ENCODE measurements at places on chromosomes 2 and 18.

GRCh38 chr18:7954238-7954637 lies 387.1 kb downstream of the PTPRM start:
- no peak for DNase-seq

DNA sequence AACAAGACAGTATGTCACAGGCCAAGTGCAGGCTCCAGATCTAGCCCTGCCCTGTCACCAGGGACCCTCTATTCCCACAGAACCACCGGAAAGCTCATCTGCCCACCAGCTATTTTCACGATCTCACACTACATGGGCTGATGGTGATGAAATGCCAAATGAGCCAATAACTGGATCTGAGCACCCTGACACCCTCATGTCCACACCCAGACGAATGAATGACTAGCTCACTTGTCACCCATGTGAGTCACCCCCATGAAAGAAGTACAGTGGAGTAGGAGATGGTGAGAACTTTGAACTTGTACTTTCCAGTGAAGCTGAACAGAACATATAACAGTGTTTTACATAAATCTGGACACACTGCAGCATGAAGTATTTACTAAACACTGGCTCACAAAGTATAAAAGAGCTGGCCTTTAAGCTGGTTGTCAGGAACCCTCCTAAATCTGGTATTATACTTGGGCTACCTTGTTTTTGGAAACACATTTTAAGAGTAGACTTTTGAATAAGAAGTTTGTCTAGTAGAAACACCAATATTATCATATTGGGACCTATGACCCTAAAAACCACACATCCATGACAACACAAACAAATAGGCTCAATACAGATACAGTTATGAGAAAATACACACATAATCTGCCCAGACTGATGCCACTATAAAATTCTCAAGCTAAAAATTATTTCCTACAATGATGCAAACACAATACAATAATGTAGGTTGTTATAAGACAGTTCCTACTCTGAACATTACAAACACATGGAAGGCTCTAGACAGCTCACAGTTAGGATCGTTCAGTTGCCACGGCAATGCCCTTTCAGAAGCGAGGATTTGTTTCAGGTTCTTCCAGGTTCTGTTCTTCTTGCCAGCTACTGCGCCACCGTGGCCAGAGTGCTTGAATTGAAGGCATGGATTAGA lies 19.0 kb downstream of the INO80C start:
- DNase-seq, result no peak

DNA sequence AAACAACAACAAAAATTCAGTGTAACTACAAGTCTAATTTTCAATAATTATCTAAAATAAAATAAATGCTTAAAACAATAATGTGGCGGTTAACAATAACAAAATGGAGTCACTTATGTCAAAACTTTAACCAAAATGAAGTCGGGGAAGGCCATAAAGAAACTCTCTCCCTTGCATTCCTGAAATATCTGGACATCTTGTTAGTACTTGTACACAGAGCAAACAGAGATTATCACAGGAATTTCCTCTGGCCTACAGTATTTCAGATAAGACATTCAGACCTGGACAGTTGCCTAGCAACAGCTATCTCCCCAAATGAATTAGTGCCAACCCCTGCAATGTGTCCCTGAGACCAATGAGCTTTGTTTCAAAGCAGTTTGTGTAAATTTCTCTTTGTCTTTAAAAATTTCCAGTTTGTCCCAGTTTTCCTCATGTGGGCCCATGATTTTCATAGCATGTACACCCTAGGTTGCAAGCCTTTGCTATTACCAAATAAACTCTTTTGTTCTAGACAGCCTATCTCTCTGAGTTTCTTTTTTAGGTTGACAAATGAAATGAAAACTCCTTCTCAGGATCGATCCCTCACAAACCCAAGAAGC lies 68.6 kb downstream of the EXOC6B start:
- DNase-seq, result no peak

DNA sequence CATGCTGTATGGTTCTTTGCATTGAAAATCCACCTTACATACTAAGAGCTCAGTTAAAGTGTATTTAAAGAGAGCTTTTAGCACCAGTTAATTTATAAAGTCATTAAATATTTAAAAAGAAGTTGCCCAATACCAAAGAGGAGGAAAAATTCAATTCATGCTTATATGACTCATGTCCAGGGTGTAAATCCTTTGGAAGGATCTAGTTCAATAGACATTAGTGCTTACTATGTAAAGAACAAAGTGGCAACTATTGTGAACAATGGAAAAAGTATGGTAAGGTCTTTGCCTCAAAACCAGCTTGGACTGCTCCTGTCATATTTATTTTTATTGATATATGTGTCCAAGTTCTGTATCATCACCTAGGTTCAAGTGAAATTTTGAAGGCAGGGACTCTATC lies 90.5 kb downstream of the SCN9A start:
- no peak for DNase-seq

- DNase-seq, result no peak
Measured at GRCh38 chr2:207825978-207826377, 56.3 kb upstream of the FZD5 start.

GRCh38 chr18:22318745-22319407 lies 98.8 kb downstream of the CTAGE1 start:
- no peak for DNase-seq

DNA sequence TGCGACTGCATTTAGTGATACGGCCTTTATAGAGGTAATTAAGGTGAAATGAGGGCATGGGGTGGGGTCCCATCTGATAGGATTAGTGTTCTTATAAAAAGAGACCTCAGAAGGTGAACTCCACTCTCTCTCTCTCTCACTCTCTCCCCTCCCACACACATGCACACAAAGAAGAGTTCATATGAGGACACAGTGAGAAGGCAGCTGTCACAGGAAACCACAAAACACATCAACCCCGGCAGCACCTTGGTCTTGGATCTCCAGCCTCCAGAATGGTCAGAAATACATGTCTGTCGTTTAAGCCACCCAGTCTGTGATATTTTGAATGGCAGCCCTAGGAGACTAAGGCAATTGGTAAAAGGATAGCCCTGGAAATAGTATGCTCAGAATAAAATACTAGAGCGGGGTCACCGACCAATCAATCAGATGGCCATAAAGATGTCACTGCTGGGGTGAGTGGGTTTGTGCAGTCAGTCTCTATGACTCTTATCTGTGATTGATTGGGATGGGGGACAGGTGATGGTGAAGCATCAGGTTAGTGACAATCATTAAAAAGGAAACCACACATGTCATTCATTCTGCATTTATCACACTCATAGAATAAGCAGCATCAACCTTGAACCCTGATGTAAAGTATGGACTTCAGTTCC lies 118.9 kb upstream of the POU3F3 start:
- no peak for DNase-seq

DNA sequence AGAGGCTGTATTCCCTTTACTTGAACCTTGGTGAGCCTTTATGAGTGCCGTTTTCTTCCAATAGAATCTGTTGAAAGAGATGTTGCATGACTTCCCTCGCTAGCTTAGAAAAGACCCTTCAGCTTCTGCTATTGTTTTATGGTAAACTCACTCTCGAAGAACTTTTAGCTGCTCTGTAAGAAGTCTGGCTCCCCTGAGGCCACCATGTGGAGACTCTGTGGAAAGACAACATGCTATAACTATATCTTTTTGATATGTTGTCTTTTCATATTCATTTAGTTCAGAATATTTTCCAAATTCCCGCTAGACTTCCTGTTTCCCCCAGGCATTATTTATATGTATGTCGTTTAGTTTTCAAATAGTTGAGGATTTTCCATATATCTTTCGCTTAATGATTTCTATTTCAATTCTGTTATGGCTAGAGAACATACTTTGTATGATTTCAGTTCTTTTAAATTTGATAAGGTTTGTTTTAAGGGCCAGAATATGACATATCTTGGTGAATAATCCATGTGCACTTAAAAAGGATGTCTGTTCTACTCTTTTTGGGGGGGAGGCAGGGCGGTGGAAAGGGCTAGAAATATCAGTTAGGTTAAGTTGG lies 64.1 kb downstream of the PTPN4 start:
- DNase-seq, result peak; percentile 31

- no peak for DNase-seq
Measured at GRCh38 chr18:54777118-54777791, 51.0 kb upstream of the RAB27B start.

DNA sequence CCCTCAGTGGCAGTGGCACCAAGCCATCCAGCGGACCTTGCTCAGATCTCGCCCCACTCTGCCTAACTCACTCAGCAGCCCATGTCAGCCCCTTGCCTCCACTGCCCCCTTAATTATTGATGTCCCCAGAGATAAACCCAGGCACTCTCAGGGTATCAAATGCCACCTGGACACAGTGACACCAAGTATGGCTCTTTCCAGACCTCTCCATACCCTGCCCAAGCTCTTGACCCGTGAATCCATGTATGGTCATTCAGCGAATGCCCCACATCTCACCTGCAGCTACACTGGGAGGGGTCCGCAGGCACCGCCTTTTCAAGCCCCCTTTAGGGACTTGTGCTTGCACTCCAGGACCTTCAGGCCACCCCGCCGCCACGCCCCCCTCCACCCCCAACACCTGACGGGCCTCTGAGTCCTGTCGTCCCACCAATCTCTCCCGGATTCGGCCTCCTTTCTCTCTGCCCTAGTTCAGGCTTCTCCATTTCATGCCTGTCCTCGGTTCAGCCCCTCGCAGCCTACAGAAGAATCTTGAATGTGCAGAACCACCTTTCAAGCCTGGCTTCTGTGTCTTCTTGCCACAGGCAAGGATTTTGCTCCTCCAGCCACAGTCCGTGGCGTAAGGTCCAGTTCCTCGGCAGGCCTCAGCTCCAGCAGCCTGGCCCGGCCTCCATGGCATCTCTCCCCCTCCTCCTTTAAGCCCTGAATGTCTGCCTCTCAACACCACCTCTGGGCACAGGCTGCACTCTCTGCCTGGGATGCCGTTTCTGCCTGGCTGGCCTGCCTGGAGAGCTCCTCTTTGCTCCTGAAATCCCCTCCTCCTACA lies 54.1 kb upstream of the ODC1 start:
- DNase-seq, result no peak

DNA sequence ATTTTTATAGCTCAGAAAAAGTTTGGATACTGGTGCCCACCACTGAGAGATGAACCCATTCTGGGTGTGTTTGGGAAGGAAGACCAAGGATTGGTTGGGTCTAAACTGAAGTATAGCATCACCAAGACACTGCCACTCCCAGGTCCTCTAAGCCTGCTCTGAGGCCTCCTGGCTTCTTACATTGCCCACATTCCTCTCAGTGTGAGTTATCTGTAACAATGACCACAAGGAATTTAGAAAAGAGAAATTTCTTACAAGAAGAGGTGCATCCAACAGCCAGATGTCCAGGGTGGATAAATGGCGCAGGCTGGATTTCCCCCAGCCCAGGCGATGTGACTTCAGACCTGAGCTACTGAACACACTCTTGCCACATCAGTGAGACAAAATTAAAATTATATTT lies 1.6 kb upstream of the GPR45 start:
- no peak for DNase-seq

DNA sequence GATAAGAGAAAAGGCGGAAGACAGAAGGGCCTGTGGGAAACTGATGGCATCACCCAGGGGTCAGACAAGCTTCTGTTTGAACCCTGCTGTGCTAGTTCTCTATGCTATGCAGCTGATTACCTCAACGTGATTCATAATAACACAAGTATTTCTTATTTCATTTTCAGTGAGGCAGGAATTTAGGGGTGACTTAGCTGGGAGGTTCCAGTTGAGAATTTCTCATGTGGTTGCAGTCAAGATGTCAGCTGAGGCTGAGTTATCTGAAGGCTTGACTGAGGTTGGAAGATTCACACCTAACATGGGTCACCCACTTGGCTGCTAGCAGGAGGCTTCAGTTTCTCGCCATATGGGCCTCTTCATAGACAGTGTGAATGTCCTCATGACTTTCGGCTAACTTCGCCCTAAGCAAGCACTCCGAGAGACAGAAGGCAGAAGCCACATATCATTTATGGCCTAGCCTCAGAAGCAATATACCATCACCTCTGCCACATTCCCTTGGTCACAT lies 34.0 kb upstream of the TMEM131 start:
- DNase-seq, result no peak
